ENCODE measurements at places on chromosomes 16 and 17.

GRCh38 chr16:85619101-85619891 lies 6.2 kb downstream of the GSE1 start:
- DNase-seq: no peak

DNA sequence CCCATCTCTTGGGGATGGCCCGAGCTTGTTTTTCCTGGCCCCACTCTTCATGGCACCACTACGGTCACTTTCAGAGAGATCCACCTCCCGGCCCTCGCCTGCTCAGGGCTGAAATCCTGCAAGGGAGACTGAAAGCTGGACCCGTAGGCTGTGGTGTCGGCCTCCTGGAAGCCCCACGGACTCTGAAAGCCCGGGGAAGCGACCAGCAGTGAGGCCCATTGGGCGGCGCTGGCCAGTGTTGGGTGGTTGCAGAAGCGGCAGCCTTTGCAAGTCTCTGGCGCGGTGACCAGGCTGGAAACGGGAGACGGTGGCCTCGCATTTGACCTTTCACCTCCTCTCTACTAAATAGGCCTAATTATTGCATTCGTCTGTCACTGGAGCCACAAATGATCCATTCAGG lies 186.0 kb upstream of the FOXF1 start:
- no peak for DNase-seq

- no peak for DNase-seq
Observed at GRCh38 chr17:8739097-8739496, 5.5 kb downstream of the CCDC42 start.

DNA sequence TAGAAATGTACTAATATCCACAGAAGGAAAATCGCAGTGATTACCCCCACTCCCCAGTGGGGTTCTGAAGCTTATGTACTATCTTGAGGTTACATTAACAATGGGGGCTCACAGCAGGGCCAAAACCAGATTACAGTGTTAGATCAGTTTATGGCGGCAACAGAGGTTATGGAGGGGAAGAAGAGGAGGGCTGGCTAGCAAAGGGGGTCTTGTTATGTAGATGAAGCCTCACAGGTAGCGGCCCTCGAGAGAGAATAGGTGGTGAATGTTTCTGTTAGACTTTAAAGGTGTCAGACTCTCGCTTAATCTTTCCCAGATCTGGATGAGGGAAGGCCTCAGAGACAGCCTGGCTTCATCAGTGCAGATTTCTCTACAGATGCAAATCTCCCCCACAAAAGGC lies 22.2 kb downstream of the RNF112 start:
- no peak for DNase-seq

GRCh38 chr16:17529982-17530760 lies 59.4 kb upstream of the XYLT1 start:
- no peak for DNase-seq

GRCh38 chr17:18267927-18268711 lies 7.7 kb downstream of the MIEF2 start:
- DNase-seq: no peak

- peak; percentile 32 for DNase-seq
Observed at GRCh38 chr17:20074001-20074400, 64.8 kb downstream of the SPECC1 start.

DNA sequence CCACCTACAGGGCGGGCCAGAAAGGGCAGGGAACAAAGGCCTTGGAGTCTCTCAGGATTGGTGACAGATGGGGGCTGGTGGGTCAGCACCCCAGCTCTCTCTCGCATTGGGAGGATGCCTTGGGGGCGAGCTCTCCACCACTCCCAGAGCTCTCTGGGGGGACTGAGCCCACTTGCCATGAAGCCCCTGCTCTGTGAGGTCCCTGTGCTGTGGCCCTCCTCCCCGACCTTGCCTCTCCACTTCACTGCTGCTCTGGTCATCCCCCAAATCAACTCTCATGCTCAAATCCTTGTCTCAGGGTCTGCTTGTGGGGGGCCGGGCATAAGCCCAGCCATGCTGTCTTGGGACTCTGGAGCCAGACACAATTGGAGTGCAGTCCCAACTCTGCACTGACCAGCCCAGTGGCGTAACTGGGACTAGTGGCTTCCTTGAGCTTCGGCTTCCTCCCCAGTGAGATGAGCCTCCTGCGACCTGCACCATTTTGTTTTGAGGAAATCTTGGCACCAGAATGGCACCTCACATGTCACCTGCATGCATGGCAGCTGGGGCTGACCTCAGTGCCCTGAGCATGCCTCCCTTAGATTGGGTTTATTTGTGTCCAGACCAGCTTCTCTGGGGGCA lies 184.5 kb downstream of the IRF8 start:
- no peak for DNase-seq

- no peak for DNase-seq
Observed at GRCh38 chr16:47627721-47628120, 166.6 kb downstream of the PHKB start.

Data from MV-4-11 (cell line).